ENCODE measurements at places on chromosomes 16 and 17.

- DNase-seq, result no peak
Measured at GRCh38 chr16:49547448-49547847, 173.8 kb downstream of the C16orf78 start.

GRCh38 chr16:86319585-86320236 lies 190.6 kb upstream of the FOXF1 start:
- no peak for DNase-seq

DNA sequence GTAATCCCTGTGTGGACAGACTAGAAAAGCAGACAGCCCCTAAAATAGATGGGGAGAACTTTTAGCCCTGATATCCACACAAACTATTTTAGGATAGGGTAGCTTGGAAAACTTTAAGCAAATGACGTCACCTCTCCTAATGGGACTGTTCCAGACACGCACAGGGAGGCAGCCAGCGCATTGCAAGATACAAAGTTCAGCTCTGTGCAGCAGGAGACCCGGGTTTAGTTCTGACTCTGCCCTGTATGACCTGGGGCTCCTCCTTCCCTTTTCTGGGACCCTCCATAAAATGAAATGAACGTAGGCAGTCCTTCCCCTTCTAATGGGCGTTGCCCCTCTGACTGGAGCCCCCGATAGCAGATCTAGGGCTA lies 6.3 kb downstream of the ZNF689 start:
- no peak for DNase-seq

GRCh38 chr16:83721676-83722075 lies 86.1 kb upstream of the HSBP1 start:
- DNase-seq, result no peak

DNA sequence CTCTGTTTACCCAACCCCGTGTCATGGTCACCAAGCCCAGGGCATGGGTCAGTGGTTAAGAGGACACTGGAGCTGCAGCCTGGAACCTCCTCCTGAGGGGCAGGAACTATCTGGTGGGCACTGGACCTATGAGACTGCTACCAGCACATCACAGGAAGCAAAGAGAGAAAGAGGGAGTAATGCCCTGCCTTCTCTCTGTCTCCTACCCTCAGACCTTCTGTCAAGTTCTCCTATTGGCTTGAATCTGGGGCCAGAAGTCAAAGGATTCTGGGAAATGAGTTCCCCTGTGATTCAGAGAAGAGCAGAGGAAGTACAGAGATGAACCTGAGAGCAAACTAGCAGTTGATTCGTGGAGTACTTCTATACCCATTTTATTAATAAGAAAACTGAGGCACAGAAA lies 123.0 kb upstream of the GNAO1 start:
- no peak for DNase-seq

DNA sequence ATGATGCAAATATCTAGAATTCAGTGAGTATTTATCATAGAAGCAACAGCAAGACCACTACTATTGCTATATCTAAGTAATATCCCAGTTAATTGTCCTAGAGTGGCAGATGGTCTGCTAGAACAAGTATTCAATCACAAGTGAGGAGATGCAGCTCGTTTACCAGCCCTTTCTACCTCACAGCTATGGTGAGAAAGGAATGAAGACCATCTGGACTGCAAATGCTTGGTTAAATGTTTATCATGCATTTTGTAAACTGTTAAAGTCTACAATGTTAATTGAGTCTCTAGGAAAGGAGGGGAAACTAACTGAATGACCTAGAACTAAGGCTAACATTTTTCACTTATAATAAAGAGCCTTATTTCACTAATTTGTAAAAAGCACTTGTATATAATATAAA lies 52.5 kb downstream of the CNOT1 start:
- no peak for DNase-seq

- DNase-seq, result no peak
Measured at GRCh38 chr17:19649274-19649541, 657 bp downstream of the ALDH3A2 start.
